CD4-positive, alpha-beta T cell (primary cell): ENCODE measurements at places on chromosomes 6 and 20.

DNA sequence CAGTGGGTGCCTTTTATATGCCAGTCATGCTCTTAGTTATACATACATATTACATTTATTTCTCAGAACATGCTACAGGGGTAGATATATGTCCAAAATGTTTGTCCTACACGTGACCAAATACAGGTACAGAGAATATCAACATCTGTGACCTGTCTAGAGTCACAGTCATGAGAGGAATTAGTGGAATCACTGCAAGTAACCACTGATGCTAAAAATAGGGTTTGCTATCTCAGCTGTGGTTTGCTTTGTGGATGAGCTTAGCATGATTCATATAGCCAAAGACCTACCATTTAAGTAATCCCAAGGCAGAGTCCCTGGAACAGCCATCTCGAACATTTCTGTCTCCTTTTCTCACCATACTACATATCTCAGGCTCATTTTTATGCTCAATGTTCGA lies 32.3 kb downstream of the GSTA3 start:
- no peak for DNase-seq

DNA sequence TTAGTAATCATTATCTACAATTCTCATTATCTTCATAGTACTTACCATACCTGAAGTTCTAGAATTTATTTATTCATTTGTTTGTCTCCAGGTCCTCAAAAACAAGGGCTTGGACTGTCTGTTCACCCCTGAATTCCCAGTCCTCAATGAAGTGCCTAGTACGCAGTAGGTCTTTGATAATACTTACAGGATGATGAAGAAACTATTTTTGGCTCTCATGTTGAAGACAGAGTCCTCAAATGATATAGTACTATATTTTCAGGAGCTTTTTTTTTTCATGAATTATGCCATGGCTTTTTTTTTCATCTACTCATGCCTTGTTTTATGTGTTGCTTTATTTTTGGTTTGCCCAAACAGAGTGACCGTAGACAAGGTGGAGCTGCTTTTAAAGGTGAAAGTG lies 66.5 kb downstream of the NDUFAF5 start:
- DNase-seq: no peak

- DNase-seq: no peak
These were observed 43.4 kb downstream of the ZHX3 start for GRCh38 chr20:41274152-41274551.

GRCh38 chr6:1890071-1890470 lies 280.4 kb downstream of the FOXC1 start:
- no peak for DNase-seq

DNA sequence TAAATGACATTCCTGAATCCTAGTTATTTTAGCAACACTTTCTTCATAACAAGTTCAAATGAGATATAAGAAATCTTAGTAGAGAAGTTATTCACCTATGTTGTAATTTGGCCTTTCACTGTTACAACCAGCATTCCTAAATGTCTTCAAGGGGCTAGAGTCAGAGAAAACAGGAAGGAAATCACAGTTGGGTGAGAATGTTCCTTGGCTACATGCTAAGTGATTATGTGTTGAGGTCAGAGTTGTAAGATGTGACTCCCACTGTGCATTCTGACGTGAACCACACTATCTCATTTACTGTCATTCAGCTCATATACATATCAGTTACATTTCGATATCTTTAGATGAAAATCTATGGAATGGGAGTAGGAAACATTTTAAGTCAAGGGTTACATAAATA lies 51.0 kb upstream of the MLIP start:
- no peak for DNase-seq

DNA sequence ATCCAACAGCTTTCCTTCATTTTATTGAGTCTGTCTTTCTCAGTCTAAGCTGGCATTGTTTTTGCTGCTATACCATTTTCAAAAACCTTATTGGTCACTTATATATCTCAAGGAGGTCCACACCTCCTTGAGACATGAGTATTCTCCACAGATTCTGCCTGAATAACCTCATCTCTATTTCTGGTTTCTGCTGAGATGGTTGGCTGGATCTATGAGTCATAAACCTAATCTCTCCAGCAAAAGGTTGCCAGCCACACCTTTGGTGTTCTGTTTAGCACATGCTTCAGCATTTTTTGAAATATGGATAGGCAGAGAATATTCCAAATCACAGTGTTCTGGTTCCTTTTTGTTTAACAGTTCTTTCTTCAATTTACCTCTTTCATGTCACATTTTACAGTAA lies 40.8 kb upstream of the TMEM244 start:
- no peak for DNase-seq

DNA sequence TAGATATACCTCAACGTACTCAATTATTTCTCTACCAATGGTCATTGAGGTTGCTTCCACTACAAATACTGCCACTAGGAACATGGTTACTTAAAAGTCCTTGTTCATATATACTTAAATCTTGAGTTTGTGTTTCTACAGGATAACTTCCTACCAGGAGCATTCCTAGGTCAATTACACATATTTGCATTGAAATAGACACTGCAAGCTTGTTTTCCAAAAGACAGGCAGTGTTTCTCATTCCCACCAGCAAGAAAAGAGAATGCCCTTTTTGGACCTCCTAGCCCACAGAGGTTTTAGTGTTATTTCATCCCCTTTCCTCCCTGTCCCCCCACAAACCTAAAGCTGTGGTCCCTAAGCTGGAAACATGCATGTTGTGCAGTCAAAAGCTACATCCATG lies 177.3 kb downstream of the ID4 start:
- no peak for DNase-seq

DNA sequence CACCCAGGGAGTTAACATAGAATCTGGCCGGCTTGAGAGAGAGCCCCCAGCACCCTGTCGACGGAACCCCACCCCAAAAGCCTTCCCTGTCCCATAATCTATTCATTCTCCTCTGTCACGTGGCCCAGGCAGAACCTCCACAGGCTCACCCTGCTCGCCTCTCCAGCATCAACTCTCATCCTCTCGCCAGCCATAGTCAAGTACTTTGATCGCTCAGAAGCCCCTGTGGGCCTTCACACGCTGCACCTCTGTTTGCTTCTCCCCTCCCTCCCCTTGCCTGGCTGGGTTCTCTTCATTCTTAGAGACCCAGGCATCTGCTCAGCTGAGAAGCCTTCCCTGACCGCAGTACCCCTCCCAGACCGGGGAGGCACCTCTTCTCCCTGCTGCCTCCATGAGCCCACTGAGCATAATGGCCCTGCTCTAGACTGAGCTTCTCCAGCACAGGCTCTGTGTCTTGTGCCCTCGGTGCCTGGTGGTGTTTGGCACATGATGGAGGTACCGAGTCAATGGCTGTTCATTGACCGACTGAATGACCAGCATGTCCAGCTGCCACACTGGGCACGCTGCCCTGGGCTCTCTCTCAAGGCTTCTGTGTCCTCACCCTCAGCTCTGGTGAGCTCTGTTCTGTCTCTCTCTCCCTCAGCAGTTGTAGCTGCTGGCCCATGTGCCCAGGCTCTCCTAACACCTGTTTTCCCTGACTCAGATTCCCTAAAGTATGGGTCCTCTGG lies 33.7 kb downstream of the PKIG start:
- DNase-seq: no peak

DNA sequence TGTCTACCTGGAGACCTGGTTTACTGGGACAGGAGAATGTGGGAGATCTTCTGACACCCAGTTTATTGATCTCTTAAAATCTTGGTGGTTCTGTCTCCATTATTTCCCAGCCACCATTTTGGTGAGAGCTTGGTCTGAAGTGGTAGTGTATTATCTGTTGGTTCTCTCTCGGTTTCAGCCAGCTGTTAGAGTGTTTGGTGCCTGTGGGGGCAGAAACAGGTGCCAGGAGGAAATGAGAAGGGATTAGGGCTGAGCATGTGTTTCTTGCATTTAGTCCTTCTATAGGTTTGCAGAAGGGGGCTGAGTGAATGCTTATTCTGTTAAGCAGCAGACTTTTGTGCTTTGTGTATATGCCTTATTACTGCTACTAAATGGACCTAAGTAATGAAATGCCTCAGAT lies 9.6 kb downstream of the JARID2 start:
- DNase-seq: no peak

DNA sequence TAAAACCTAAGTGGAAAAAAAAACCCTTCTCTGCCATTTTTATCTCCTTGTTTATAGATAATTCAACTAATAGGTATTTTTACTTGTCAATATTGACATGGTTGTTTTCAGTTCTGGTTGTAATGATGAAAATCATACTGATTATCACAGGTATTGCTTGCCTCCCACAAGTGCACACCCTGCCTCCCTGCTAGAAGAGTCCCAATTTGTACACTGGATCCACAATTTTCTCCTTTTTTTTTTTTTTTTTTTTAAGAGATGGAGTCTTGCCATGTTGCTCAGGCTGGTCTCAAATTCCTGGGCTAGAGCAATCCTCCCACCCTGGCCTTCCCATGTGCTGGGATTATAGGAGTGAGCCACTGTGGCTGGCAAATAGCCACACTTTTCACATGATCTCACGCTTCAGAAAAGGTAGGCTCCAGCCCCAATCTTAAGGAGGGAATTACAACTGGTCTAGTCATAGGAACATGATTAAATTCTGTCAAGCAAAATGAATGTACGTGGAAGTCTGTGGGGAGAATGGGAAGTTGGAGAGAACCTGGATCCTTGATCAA lies 12.3 kb downstream of the DYNLT2 start:
- no peak for DNase-seq

GRCh38 chr20:23381876-23382275 lies 19.9 kb downstream of the GZF1 start:
- no peak for DNase-seq

- no peak for DNase-seq
These were observed 199.2 kb downstream of the ZFAND3 start for GRCh38 chr6:38018755-38019165.

DNA sequence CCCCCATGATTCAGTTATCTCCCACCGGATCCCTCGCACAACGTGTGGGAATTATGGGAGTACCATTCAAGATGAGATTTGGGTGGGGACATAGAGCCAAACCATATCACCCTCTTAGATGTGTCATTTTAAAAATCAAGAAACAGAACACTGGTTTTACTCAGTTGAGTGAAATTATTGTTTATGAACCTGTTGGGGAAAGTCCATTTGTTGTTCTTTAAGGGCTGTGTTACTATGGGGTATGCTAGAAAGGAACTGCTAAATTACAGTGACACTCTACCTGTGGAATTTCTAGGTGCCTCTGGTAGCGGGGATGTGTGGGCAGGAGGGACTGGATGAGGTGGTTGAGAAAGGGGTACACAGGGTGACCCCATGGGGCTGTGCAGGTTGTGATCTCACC lies 28.9 kb downstream of the STX11 start:
- DNase-seq: no peak

GRCh38 chr6:4395386-4395785 lies 260.0 kb upstream of the ECI2 start:
- no peak for DNase-seq

- DNase-seq: no peak
These were observed 237.8 kb downstream of the TBX18 start for GRCh38 chr6:84526631-84527030.

- DNase-seq: no peak
These were observed 12.3 kb downstream of the DDX27 start for GRCh38 chr20:49231471-49231870.

- no peak for DNase-seq
These were observed 65.6 kb downstream of the STMND1 start for GRCh38 chr6:17167327-17167979.

- no peak for DNase-seq
These were observed 3.9 kb upstream of the MRGBP start for GRCh38 chr20:62792182-62792939.

DNA sequence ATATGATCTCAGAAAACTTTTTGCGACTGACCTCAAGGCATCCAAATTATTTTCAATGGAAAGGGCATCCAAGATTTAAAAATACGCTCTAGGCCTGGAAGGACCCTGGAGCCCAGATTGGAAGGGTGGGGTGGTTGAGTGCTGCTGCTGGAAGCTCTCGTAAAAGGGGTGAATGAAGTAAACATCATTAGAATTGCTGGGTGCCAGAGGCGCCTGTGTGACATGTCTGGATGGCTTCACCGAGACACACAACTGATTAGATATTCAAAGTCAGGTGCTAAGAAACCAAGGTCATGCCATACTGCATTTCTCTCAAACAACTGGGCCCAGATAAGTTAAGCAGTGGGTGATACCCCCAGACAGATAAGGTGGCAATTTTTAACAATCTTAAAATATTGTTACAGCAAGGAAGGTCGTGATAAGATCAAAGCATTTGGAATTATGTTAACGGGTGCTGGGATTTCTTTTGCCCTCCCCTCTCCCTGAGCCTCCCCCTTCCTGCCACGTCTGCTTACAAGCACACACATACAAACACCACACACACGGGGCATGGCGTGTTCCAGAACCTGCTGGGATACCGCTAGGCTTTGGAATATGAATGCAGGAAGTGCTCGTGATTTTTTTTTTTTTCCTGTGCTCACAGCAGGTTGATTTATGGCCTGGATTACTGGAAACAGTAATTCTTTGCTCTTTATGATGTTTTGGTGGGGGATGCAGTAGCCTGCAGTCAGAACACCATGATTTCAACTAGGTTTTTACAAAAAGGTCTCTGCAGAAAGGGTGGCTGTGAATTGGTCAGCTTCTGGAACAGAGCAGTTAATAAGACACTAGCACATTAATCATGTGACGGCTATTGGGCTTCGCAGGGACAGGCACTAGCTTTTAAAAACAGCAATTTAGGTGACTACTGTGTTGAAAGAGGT lies 551.2 kb downstream of the QKI start:
- no peak for DNase-seq

DNA sequence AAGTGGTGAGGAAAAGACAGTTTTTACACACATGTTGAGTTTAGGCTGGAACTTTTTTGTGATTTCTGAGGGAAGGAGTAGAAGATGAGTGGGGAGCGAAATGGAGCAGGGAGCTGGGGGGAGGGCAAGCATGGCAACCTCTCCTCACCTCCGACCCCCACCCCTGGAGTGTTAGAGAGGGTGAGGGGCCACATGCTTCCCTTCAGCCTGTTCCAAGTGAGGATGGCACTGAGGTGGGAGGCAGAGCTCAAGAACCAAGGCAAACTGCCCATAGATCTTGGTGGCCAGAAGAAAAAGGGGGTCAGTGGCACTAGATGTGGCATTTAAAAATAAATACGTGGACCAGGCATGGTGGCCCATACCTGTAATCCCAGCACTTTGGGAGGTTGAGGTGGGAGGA lies 4.8 kb downstream of the TTBK1 start:
- DNase-seq: no peak

DNA sequence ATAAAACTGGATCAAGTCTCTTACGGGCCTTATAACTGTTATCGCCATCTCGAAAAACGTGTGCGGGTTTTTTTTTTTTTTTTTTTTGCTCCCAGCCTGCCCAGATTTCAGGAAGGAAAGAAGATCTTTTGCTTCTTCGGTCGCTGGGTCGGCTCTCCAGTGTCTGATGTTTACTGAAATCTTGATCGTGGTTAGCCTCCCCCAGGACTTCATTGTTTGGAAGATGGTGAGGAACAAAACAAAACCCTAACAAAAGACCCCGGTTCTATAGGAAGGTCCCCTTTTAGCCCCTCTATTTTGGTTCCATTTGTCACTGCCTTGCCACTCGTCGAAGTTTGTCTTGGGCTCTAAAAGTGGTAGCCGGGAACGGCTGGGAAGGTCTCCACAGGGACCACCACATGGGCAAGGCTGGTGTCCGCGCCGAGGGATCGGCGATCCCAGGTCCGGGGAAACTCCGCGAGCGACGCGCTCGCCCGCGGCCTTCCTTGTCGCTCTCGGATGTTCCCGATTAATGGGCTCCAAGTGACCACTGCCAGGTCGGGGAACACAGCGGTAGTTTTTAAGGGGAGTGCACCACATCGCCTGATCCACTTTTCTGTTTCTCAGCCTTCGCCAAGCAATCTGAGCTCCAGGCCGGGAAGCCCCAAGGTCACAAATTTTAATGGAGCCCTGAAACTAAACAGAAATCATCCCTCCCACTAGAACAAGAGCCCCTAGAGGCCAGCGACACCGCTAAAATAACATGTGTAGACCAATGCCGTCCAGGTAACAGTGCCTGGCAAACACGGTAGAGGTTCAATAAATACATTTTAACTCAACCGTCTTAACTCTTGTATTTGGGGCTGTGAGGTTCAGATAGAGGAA lies 27.0 kb downstream of the TRIM27 start:
- DNase-seq: peak; percentile 30
